ENCODE measurements at places on chromosomes 12 and 14.
A peak's percentile ranks its signal among the peaks of the same experiment; 100 is the strongest.

DNA sequence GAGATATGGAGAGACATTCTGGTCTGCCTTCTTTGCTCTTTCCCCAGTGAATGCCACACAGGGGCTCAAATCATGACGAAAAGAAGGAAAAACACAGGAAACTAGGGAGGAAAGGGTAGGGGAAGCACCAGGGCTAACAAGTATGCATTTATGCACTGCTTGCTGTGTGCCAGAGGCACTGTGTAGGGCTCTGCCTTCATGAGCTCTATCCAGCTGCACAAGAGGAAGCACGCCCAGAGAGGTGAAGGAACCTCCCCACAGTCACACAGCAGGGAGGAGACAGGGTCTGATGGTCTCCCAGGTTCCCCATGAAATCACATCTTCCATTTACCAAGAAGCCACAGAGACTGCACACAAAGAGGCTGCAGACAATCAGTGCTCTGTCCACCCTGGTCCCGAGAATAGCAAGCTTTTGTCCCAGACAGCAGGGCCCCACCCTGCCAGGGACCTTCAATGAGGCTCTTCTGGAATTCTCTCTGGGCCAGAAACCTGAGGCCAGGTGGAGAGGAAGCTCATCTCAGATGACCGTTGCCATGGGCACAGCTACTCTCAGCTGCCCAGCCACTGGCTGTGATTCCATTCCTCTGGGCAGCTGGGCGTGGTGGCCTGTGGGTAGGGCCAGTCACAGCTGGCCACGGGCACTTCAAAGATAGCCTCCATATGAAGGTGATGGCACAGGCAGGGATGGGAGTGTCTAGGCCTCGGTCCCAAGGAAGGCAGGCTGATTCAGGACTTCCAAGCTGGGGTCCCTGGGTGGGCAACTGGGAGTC, 7.3 kb upstream of the TRPV4 start:
- no peak for DNase-seq

GRCh38 chr14:74179856-74180255, 59.4 kb upstream of the VSX2 start:
- no peak for DNase-seq

GRCh38 chr12:54075974-54076373, 22.3 kb downstream of the HOXC4 start:
- no peak for DNase-seq

GRCh38 chr12:48169011-48169410, 11.7 kb upstream of the ASB8 start:
- DNase-seq: no peak

- DNase-seq: no peak
Measured at GRCh38 chr12:120397824-120398540, 29.0 kb upstream of the MSI1 start.

DNA sequence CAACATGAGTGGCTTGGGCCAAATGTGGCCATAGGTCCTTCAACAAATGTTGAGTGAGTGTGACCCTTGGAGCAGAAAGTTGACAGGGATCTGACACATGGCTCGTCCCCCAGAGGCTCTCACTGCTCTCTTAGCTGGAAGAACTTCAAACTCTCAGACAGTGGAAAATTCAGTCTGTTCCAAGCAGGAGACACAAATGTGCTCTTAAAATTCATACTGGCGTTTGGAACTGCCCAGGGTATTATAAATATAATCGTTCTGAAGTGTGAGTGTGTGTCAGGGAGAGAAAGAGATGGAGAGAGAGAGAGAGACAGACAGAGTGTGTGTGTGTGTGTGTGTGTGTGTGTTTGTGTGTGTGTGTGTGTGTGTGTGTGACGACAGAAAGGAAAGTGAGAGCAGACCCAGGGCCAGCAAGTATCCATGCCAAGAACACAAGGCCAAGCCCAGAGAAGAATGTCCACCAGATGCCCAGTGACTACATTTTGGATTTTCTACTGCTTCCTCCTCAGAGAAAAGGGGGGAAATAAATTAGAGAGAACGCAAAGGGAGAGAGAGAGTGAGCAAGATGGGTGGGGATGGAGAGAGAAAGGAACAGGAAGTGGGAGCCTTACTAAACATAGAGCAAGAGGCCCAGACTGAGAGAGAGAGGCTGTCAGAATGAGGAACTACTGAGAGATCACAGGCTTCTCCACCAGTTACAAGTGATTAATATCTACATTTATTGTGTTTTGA, 193.6 kb upstream of the NUDT4 start:
- no peak for DNase-seq

GRCh38 chr14:84127495-84127894, 1402.4 kb upstream of the FLRT2 start:
- no peak for DNase-seq

- DNase-seq: no peak
Measured at GRCh38 chr14:68665792-68666204, 127.1 kb downstream of the ZFP36L1 start.

DNA sequence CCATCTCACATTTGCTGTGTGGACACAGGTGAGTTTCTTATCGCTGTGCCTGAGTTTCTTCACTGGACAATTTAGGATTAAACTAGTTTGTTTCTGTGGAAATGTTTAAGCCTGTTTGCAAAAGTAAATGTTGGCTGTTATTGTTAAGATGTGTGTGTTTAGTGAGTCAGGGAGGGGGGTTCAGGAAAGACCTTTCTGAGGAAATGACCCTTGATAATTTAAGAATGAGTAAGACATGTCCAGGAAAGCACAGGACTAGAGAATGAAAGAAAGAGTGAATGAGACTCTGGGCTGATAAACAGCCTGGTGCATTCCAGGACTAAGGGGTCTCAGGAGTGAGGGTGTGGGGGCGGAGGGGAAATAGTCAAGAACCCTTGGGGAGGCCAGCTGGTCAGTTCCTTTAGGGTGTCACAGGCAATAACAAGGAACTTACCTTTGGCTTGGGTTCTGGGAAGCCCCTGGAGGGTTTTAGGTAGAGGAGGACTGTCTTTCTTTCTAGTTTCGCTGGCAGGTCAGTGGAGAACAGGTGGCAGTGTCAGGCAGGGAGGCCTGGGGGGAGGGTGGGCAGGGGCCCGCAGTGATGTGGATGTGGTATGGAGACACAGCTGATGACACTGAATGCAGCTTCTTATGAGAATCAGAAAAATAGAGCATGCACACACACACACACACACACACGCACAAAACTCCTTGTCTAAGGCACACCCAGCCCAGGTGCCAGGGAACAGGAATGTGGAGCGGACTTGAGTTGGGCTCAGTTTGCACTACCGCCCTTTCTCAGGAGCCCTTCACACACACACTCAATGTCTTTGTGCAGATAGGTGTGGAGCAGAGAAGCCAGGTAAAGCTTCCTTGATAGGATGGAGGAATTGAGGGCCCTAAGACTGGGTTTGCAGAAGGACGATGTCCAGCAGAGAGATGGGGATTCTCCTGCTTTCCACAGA, 1005.5 kb downstream of the VRK1 start:
- no peak for DNase-seq

GRCh38 chr14:54773171-54774006, 129.2 kb downstream of the GCH1 start:
- peak; percentile 71 for DNase-seq

GRCh38 chr12:93154753-93155480, 222.8 kb upstream of the NUDT4 start:
- DNase-seq: no peak

GRCh38 chr12:6277982-6278438, 32.5 kb upstream of the PLEKHG6 start:
- peak; percentile 42 for DNase-seq

DNA sequence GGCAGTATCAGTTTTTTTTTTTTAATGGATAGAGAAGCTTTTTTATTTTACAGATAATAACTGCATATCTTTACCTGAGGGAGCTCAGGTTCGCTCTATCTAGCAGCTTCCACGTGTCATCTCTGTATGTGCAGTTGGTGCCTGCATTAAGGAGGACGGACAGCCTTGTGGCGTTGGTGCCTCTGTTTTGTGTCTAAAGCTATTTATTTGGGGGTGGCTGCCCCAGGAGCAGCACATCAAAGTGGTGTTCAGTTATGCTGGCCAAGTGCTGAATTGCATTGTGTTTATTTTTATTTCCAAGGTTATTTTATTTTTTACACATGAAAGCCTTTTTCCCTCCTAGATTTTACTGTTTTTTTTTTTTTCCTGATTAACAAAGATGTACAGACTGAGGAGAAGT, 59.7 kb downstream of the RASSF3 start:
- DNase-seq: no peak

- no peak for DNase-seq
Measured at GRCh38 chr12:115818973-115819372, 458.5 kb downstream of the MED13L start.

- DNase-seq: no peak
Measured at GRCh38 chr12:5318874-5319273, 113.0 kb upstream of the NTF3 start.

DNA sequence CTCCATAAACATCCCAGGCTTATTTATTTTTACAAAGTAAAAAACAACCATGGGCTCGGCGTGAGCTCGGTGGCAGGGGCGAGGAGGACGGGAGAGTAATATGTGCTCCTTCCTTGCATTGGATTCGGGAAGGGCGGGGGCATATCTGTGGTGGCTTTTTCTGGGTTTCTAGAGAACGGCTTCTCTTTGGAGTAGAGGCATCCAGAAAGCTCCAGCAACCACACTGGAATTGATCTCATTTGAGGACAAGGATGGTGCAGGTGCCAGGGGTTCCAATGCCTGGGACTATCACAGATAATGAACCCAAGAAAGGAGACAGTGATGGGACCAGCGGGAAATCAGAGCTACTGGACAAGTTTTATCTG, 18.9 kb downstream of the ADGRD1 start:
- no peak for DNase-seq

GRCh38 chr14:103767336-103767894, 51.8 kb downstream of the ZFYVE21 start:
- no peak for DNase-seq

All from stimulated activated CD4-positive, alpha-beta T cell treated with anti-CD3 and anti-CD28 coated beads, Interleukin-12 subunit alpha, Interleukin-12 subunit beta, amount 100 ng/mL, for 48 hours (primary cell).